ENCODE measurements at places on chromosomes 12 and 14. TPM values are rescaled to one million over a fixed set of nuclear protein-coding genes. Genes with fewer than 3 reads are reported as not detected.

The LRP1-AS gene
- not detected for total RNA-seq

The ANO4 gene
- not detected for total RNA-seq

DNA sequence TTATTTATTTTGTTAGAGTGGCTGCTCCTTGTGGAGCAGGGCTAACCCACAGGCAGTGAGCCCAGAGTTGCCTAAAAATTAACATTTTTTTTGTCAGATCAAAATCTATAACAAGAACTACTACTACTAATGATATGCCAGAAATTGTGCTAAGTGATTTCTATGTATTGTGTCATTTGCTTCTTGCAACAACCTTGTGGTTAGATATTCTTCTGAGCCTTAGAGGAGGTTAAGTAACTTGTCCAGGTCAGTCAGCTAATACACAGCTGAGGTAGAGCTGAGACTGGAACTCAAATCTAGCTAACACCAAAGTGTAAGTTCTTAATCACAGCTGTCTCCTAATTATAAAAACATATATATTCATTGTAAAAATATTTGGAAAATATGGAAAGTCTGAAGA is 29.8 kb downstream of the CFL2 start:
- no peak for DNase-seq

The OTX2 gene
- not detected for total RNA-seq

The TSPAN19 gene
- total RNA-seq: not detected

- no peak for DNase-seq
These were observed 95.5 kb upstream of the GARIN6 start for GRCh38 chr12:99552022-99552421.

GRCh38 chr12:116698116-116698515 is 39.8 kb downstream of the SPRING1 start:
- DNase-seq: no peak

GRCh38 chr14:71728386-71728785 is 203.8 kb upstream of the RGS6 start:
- no peak for DNase-seq

GRCh38 chr14:63952933-63953437 is 100.2 kb downstream of the SYNE2 start:
- DNase-seq: no peak

The TMEM119 gene
- total RNA-seq: 0.74 TPM

The IL23A gene
- total RNA-seq: 79.5 TPM

The RTN1 gene
- total RNA-seq: not detected

- no peak for DNase-seq
These were observed 1.0 kb downstream of the GMFB start for GRCh38 chr14:54487771-54488170.

The TMEM233 gene
- not detected for total RNA-seq

The KCNJ8 gene
- total RNA-seq: not detected

The ANKS1B gene
- 0.63 TPM for total RNA-seq

DNA sequence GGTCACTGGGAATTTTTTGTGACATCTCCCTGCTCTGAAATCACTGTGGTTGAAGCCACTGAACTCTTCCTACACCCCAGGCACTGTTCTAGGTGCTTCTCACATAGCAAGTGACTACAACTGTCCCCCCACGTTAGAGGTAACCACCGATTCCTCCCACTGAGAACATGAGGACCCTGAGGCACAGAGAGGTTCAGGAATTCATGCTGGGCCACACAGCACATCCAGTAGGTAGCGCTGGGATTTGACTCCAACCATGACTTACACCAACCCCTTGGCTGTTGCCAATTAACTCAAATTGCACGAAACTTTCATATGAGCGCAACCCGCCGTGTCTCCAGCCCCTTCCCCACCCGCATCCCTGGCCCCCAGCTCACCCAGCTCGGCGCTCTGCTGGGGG is 105.2 kb downstream of the RFLNA start:
- no peak for DNase-seq

DNA sequence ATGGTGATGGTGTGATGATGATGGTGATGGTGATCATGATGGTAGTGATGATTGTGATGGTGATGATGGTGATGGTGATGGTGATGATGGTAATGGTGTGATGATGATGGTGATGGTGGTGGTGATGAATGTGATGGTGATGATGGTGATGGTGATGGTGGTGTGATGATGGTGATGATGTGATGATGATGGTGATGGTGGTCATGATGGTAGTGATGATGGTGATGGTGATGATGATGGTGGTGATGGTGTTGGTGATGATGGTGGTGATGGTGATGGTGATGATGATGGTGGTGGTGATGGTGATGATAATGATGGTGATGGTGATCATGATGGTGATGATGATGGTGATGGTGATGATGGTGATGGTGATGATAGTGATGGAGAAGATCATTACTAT is 120.3 kb downstream of the ZNF664 start:
- DNase-seq: no peak

The C1QL4 gene
- 0.12 TPM for total RNA-seq

GRCh38 chr12:127774828-127775227 is 492.1 kb upstream of the TMEM132C start:
- DNase-seq: no peak

DNA sequence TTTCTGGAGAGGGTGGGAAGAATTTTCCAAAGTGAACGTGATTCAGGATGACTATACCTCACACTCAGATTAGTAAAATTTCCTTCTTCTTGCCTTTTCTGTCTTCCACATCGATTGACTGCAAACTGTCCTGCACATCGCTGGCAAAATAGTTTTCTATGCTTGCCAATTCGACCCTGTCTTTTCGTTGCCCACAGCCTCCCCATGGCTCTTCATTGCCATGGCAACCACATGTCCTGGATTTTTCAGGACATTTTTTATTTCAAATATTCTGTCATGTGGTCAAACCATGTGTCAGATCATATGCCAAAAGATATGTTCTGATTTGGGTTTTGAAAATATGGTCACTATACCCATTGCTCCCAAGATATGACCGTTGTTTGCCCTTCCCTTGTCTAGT is 46.9 kb upstream of the OTX2 start:
- no peak for DNase-seq

DNA sequence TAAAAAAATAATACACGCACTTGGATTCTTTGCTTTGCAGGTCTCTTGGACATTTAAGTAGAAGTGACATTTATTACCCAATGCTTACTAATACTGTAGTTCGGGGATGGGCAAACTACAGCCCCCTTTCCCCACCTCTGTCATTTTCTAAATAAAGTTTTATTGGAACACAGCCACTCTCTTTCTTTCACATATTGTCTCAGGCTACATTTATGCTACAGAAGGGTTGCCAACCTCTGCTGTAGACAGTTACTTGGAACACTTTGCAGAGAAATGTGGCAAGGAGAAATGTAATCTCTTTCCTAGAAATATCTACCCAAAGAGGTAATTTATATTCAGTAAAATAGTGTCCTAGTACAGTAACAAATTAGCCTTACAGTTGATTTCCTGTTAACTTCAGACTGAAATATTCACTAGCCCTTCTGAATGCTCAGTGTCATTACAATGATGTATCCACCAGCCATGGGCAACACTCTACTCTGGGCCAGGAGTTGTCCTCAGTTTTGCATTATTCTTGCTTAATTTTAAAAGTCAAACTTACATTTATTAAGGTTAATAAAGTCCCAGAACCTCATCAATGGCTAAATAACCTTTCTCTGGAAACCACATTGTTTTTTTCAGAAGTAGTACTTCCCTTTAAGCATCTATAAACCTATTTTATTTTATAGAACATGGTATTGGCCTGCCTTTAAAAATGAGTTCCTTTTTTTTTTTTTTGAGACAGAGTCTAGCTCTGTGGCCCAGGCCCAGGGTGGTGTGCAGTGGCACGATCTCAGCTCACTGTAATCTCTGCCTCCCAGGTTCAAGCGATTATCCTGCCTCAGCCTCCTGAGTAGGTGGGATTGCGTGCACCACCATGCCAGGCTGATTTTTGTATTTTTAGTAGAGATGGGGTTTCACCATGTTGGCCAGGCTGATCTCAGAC is 269.6 kb upstream of the AMIGO2 start:
- DNase-seq: peak; percentile 28

The IKZF4 gene
- total RNA-seq: 25.0 TPM

The RNFT2 gene
- total RNA-seq: 11.5 TPM

The GPR68 gene
- total RNA-seq: 18.9 TPM

- no peak for DNase-seq
These were observed 842.3 kb downstream of the SLC6A15 start for GRCh38 chr12:84070292-84070691.

GRCh38 chr14:61297581-61297980 is 16.4 kb upstream of the TMEM30B start:
- no peak for DNase-seq

DNA sequence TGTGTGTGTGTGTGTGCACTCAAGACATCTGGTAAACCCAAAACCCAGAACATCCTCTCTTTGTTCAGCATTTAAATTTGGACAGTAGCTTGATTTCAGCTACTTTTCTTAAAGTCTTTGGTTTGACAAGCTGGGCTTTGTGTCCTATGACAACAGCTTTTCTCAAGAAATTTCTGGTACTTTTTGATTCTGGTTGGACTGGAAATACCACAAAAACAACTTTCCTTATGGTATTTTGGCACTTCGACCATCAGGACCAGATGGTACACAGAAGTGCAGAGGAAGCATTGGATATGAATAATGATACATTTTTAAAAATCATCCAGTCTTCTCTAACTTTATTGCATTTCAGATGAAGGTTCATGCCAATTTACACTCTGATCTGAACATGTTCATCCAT is 286.6 kb upstream of the FLRT2 start:
- DNase-seq: no peak

GRCh38 chr14:89486961-89487360 is 69.9 kb upstream of the FOXN3 start:
- no peak for DNase-seq

DNA sequence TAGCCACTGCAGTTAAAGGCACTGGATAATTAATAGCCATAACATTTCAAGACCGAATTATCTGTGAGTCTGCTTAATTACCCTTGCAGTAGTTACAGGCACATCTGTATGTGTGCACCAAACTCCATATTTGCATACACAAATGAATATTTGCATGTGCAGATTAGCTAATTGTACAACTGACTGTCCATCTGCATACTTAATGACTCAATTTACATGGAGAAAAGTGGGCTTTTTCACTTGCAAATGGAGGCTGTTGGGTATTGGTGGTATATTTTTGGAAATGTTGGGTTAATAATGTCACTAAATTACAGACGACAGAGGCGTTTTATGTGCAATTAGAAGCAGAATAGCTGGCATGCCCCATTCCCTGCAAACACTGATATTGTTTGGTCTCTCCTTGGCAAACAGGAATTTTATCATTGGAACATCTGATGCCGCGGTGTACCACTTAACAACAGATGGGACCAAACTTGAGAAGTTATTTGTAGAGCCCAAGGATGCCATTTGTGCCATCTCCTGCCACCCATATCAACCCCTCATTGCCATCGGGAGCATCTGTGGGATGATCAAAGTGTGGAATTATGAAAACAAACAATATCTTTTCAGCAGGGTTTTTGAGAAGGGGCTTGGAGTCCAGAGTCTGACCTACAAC is 39.6 kb downstream of the CFAP251 start:
- no peak for DNase-seq

DNA sequence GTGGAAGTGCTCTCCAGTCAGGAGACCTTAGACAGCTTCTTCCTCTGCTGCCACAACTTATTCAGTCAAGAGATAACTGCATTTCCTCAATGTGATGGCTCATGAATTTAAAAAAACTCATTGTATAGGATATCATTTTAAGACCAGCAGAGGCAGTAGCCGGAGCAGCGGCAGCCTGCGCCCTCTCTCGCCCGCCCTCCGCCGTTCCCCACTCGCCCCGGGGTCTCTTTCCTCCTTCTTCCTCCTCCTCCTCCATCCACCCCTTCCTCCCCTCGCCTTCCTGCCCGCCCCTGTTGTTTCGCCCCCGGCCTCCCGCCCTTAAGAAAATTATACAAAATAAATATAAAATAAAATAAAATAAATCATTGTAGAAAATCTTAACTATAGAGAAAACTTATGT is 687.6 kb downstream of the FLRT2 start:
- no peak for DNase-seq

DNA sequence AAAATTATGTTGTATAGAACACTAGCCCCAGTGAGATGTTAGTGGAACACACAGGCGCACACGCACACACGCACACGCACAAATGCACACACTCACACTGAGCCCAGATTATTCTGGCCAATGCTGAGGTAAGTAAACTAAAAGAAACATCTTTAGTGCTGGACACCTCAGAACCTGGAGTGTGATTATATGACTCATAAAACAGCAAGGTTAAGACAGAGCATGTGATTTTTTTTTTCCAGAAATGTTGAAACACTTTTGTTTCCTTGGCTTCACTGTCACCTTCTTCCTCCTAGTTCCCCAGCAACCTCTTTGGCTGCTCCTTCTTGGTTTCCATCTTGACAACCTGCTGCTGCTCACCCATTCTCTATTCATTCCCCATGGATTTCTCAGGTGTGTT is 141.0 kb upstream of the ALG10B start:
- no peak for DNase-seq

- no peak for DNase-seq
These were observed 213.2 kb upstream of the PRICKLE1 start for GRCh38 chr12:42802785-42803189.

The HOXC12 gene
- not detected for total RNA-seq

The PAX9 gene
- total RNA-seq: not detected

The TAS2R43 gene
- total RNA-seq: 0.97 TPM

Data from activated T-cell treated with anti-CD3 and anti-CD28 coated beads, Interleukin-2, amount 50 U/mL, for 72 hours (primary cell).